Fibroblast of upper back skin (primary cell): ENCODE measurements at places on chromosomes 1 and 21.

GRCh38 chr1:10415211-10415930 is 14.9 kb upstream of the CENPS start:
- DNase-seq = peak; percentile 76

GRCh38 chr1:225872075-225872430 is 10.1 kb downstream of the TMEM63A start:
- no peak for DNase-seq

DNA sequence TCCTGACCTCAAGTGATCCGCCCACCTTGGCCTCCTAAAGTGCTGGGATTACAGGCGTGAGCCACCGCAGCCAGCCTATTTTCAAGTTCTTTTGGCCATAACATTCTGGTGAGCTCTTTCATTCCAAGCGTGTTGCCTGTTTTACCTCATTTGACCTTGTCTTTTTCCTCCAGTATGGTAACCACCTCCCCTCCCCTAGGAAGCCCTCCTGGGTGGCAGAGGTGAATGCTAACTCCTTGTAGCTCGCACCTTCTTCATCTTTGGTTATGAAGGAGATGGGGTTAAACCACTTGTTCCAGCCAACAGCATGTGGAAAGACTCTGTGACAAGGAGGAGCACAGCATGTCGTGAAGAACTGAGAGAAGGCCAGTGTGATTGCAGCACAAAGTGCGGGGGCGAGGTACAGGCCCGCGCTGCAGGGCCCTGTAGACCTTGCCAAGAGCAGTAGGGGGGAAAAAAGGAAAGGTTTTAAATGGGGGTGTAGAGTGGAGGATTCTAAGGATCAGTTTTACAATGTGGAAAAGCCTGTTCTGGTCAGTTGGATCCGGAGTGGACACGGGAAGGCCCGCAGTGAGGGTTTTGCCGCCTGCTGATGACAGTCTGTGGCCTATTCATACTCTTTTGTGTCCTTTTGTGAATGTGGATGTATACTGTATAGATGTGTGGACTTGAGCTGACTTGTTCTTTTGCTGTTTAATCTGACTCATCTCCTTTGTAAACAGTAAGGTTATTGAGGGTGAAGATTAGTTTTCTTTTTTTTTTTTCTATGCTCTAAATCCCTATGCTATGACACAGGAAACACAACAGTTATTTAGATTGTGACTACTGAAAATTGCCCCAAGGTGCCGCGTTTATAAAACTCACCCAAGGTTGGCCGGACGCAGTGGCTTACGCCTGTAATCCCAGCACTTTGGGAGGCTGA is 7.5 kb upstream of the ZNF436 start:
- DNase-seq = peak; percentile 41

DNA sequence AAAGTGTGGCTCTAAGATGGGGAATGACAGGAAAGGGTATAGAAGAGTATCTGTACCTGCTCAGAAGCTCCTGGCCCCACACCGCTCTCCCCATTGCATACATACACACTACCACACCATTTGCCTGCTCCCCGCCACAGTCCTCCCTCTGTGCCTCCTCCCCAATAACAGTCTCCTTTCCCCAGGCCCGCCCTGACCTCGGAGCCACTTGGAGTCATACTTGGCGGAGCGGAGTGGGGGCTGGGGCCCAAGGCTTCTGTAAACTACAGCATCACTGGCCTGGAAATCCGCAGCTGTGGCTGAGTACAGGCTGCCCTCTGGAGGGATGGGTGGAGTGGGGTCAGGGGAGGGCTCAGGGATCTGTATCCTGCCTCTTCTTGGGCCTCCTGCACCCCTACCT is 8.6 kb downstream of the SEMA6C start:
- DNase-seq = no peak

- no peak for DNase-seq
Observed at GRCh38 chr1:44848456-44849181, 5.6 kb upstream of the PTCH2 start.

DNA sequence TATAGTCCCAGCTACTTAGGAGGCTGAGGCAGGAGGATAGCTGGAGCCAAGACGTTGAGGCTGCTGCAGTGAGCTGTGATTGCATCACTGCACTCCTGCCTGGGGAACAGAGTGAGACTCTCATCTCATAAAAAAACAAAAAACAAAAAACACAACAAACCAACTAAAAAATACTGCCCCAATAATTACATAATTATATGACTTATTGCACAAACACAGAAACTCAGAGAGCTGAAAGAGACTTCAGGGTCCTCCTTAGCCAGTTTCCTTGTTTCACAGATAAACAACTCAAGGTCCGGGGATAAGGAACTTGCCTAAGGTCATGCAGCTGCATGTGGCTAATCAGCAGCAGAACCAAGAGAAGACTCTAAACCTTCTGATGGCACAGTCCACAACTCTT is 11.9 kb downstream of the EXTL2 start:
- no peak for DNase-seq

- DNase-seq = no peak
Observed at GRCh38 chr1:111768023-111768422, 12.3 kb downstream of the DDX20 start.

DNA sequence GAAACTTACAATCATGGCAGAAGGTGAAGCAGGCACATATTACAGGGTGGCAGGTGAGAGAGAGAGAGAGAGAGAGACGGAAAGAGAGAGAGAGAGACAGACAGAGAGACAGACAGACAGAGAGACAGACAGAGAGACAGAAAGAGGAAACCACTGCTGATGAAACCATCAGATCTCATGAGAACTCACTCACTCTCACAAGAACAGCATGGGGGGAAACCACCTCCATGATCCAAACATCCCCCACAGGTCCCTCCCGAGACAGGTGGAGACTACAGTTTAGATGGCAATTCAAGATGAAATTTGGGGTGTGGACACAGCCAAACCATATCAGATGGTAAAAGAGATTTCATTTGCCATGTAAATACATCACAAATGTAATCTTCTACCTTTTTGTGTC is 708.1 kb downstream of the MRPL39 start:
- no peak for DNase-seq

- no peak for DNase-seq
Observed at GRCh38 chr1:89195476-89195875, 3.3 kb downstream of the GBP4 start.

DNA sequence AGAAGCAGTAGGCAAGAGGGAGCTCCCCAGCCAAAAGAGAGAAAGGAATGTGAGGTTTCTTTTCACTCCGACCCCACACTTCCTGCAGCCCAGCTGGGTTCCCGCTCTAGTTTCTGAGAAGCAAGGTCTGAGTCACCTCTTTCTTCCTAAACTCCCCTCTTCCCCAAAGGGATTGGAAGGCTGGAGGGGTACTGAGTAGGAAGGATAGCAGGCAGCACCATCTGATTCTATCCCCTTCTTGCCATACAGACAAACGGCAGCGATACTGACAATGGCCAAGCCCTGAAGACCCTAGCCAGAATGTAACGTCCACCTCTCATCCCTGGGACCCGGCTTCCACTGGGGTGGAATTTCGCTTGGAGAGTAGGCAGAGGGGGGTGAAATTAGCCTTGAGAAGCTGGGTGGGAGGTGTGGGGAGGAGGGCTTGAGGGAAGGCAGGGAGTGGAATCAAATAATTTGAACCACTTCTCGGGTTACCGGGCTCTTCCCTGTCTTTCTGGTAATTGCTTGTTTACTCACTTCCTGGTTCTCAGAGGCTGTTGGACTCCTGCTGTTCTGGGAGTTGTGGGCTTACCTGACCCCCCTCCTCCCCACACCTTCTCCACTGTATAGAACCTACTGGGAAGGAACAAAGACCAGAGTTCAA is 13.2 kb downstream of the IER5 start:
- peak; percentile 88 for DNase-seq

DNA sequence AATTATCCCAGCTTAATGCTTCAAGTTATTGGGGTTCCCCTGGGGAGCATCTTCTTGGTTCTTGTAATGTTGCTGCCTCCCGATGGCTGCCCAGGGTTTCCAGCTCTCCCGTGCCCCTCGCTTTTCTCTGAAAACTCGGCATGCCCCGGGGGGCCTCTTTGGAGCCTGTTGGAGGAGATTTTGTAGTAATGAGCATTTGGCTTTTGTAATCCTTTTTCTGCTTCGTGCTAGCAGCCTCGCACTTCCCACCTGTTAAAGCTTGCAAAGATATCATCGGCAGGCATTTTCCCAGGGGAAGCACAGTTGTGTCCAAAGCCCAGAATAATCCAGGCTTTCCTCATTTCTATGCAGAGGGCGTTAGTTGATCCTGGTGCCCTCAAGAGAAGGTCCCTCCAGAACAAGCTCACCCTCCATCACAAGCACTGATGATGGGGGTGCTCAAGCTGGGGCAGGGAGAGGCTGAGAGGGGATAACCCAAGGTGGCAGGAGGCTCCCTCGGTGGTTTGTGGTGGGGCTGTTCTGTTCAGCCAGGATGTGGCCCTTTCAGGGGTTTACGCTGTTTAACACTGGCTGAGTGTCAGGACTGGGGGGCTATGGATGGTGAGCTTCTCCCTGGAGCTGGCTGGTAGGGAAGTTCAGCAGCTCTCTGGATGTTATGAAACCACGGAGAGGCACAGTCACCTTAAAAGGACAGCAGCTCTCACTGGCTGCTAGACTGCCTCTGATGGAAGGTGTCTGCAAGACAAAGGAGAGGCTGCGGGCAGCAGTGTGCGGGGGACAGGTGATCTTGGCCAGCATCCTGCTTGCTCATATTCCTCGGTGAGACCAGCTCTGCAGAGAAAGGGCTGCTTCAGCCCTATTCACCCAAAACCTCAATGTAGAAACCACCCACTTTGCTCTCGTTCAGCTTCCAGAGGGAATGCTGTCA is 477.1 kb upstream of the VAMP3 start:
- no peak for DNase-seq

GRCh38 chr21:29313662-29314408 is 15.1 kb downstream of the BACH1 start:
- DNase-seq = no peak

DNA sequence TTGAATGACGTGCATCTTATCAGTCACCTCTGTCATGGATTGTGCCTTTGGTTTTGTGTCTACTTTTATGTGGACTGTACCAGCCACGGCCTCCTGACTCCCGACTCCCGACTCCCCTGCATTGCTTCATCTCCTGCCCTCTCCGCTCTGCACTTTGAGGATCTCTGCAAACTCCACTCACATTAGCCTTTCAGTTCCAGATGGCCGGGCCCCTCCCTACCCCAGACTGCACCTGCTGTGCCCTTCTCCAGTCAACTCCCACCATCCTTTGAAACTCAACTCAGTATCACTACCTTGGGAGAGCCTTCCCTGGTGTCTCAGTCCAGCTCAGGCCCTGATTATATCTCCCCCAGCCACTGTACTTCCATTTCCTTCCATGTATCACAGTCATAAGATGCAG is 71.4 kb downstream of the MDM4 start:
- no peak for DNase-seq

- DNase-seq = peak; percentile 43
Observed at GRCh38 chr1:59506952-59507351, 210.1 kb downstream of the FGGY start.

- DNase-seq = no peak
Observed at GRCh38 chr1:188641566-188642211, 1812.9 kb downstream of the PLA2G4A start.

- DNase-seq = peak; percentile 10
Observed at GRCh38 chr1:143735764-143736461, 235.9 kb downstream of the FAM72C start.

DNA sequence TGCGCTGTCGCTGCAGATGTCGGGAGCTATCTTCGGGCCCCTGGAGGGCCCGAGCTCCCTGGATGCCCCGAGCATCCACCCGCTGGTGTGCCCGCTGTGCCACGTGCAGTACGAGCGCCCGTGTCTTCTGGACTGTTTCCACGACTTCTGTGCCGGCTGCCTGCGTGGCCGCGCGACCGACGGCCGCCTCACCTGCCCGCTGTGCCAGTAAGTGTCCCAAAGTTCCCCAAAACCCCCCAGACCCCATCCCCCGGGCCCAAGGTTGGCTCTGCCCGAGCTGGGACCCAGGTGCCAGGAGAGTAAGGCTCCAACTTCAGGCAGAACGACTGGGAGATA is 569 bp downstream of the RNF207 start:
- DNase-seq = no peak

DNA sequence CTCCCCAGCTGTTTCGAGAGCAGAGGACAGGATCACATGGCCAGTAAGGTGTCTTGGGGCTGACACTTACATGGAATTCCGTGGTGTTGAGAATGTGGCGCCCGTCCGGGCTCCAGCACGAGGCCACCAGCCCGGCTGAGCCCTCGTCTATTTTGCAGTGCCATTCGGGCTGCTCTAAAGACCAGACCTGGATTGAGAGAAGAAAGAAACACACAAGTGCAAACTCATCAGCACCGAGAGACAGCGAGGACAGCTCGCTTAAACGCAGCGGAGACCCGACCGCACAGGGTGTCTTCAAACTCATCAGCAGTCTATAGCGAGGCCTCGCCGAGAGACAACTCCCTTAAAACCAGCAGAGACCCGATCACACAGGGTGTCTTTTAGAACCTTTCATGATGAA is 3.3 kb downstream of the WRAP73 start:
- no peak for DNase-seq

- no peak for DNase-seq
Observed at GRCh38 chr1:159790237-159790917, 9.6 kb downstream of the DUSP23 start.

GRCh38 chr21:33198346-33199099 is 31.2 kb upstream of the IFNAR2 start:
- DNase-seq = peak; percentile 16

DNA sequence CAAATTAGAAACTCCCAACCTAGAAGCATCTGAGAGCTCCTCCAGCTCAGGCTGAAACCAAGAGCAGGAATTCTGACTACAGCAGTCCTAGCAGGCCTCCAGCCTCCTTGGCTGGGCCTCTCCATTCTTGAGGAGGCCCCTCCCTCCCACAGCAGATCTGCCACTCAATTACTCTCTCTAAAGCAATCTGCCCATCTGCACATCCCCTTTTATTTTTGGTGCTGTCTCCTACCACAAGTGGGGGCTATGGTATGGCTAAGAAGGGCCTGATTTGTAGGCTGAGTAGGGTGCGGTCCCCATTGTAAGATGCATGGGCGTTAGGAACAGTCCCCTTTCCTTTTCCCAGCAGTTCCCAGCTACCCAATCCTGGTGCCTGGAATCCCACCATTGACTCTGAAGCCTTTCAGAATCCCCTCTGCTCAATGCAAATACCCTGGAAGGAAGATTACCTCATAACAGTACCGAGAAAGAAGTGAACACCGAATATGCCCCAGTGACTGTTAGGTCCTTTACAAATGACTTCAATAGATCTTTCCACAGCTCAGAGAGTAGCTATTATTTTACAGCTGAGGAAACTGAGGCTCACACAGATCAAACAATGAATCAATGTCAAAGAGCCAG is 11.6 kb upstream of the TTC39A start:
- DNase-seq = peak; percentile 11
